ENCODE measurements at places on chromosomes 7 and 10.

DNA sequence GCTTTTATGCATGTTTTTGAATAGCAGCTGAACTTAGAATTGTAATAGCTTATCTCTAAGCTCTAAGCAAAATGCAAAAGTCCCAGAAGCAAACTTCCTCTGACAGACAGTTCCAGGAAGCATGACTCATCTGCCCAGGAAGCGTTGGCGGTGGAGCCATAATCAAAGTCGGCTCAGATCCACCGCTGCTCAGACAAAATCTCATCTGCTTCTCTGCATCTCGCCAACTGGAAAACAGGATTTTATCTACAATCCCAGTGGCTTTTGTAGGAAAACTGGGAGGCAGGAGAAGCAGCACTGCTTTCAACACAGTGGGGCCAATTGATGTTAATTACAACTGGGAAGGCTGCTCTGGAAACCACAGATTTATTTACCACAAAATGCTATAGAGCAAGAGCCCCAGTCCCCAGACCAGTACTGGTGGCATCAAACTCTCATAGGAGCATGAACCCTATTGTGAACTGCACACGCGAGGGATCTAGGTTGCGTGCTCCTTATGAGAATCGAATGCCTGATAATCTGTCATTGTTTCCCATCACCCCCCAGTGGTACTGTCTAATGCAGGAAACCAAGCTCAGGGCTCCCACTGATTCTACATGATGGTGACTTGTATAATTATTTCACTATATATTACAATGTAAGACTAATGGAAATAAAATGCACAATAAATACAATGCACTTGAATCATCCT is 99.9 kb downstream of the CUBN start:
- peak; percentile 75 for DNase-seq

DNA sequence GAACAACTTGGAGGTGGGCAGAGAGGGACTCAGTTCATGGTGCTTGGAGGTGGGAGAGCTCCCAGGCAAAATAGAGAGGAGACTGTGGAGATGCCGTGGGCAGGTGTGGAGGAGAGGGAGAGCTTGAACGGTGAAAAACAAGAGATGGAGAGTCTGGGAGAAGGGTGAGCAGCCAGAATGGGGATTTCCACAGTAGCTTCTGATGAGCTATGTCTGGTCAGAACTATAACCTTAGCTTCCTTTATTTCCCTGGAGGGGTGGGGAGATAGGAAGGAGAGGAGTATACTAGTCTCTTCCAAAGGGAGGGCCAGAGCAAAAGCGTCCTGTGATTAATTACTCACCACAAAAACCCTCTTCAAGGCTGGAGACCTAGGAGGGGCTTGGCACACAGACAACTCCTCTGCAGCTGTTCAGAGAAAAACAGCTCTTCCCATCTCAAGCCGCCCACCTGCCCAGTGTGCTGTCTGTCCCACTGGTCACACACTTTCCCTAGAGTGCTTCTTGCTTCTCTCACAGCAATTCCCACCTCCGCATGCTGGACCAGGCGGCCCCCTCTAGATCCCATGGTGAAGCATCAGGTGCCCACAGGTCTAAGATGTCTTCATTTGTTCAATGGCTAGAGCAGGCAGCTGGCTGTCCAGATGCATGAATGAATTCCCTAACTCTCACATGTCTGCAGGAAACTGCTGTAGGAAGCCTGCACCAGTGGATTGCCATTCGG is 41.9 kb downstream of the TAS2R41 start:
- no peak for DNase-seq

GRCh38 chr10:115335366-115335765 is 242.2 kb downstream of the ATRNL1 start:
- no peak for DNase-seq

- DNase-seq, result no peak
These were observed 61.0 kb downstream of the PLPP4 start for GRCh38 chr10:120517881-120518484.

DNA sequence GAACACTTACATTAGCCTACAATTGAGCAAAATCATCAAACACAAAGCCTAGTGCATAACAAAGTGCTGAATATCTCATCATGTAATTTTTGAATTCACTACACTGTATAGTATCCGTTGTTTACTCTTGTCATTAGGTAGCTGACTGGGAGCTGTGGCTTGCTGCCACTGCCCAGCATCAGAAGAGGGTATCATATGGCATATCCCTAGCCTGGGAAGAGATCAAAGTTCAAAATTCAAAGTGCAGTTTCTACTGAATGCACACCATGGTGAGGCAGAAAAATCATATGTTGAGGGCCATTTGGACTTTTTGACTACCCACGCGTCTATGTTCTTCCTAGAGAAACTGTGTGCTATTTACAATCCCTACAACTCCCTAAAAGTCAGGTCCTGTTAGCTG is 7.5 kb upstream of the ZC3HAV1 start:
- no peak for DNase-seq

DNA sequence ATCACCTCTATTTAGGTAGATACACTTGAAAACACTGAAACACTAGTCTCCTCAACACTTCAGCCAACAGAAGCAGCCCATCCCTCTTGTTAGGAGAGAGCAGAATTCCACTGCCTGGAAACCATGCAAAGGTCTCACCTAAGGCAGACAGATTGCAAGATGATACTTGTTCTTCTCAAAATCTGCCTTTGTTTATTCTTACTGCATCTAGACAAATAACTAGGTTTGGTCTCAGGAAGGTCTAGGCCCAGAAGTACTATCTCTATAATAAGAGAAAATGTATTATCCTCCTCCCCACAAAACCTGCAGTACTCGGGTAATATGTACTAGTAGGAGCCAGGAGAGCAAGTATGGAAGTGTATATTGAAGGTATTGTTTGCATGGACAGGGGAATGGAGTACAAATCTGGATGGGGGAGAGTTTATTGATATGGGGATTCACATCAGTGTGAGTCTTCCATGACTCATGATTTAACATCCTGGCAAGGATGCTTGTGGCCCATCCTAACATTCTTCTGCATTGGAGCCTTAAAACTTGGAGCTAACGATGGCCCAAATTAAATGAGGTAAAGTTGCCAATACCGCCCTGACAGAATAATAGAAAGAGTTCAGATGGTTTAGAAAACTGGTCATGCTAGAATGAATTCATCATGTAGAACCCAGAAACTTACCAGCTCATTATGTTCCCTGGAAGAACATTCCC is 109.2 kb downstream of the EPC1 start:
- no peak for DNase-seq

GRCh38 chr7:47326220-47326619 is 255.7 kb downstream of the TNS3 start:
- DNase-seq, result no peak

- no peak for DNase-seq
These were observed 91.1 kb upstream of the PRSS58 start for GRCh38 chr7:142348921-142349405.

DNA sequence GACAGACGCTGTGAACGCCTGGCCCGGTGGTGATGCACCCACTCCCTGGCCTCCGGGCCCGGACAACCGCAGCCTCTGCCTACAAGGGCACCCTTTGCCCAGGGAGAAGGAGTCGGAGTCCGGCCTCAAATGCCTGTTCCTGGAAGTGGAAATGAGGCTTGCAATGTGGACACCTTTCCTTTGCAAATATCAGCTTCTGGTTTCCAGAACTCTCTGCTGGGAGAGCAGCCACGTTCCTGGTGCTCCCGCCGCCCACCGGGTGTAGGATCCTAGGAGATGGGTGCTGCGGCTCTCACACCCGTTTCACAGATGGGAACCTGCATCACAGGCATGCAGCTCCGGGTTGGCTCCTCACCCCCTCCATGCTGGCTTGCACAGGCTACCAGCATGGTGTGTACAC is 2.9 kb downstream of the FOXL3 start:
- DNase-seq, result no peak

GRCh38 chr10:48576501-48576900 is 28.4 kb downstream of the ARHGAP22 start:
- DNase-seq, result no peak

GRCh38 chr10:101297901-101298486 is 56.0 kb upstream of the BTRC start:
- DNase-seq, result peak; percentile 61

GRCh38 chr10:119807960-119808697 is 64.5 kb downstream of the MCMBP start:
- DNase-seq, result no peak

DNA sequence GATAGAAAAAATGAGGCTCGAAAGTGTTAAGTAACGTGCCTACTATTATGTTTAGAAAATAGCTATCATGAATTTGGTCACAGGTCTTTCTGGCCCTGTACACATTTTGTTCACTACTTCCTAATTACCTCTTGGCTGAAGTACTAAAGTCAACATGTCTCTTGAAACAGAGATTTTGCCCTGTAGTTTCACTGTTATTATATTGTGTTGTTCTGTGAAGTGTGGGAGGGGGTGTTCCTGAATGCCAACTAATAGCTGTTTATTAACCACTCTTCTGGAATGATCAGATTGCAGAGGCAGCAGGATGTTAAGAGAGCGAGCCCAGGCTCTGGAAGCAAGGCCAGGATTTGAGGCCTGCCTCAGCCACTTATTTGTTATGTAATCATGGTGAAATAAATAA is 72.1 kb downstream of the RNF133 start:
- DNase-seq, result no peak

GRCh38 chr10:125533866-125534265 is 149.1 kb downstream of the TEX36 start:
- no peak for DNase-seq

DNA sequence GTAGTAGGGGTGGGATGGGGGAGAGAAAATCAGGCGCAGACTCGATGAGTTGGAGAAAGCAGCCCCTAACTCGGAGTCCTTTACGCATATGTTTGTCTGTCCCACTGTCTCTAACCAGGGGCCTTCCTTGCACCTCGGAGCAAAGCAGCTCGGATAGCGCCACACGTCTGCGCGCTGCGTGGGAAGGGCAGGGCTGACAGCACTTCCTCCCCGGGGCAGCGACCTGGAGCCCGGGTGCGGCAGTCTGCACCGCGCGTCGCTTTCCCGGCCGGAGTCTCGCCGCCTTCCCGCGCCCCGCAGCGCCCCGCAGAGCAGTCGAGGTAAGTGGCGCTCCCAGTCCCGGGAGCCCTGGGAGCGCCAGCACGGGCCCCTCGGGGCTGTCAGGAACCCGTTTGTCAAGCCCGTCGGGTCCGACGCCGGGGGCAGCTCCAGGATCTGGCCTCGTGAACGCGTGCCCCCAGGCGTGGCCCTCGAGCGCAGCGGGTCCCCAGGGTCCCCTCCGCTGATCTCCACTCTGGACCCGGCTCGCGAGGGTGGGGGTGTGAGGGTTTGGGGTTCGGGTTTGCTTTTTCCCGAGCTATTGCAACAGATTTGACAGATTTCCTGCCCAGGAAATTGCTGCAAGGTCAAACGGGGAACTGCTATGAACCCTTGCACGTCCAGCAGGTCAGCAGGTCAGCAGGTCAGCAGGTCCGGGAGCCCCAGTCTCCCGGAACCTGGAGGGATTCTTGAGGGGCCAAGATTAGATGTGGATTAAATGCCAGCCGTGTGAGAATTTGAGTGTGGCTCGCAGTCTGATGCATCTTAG is 597 bp downstream of the APBB1IP start:
- peak; percentile 55 for DNase-seq

DNA sequence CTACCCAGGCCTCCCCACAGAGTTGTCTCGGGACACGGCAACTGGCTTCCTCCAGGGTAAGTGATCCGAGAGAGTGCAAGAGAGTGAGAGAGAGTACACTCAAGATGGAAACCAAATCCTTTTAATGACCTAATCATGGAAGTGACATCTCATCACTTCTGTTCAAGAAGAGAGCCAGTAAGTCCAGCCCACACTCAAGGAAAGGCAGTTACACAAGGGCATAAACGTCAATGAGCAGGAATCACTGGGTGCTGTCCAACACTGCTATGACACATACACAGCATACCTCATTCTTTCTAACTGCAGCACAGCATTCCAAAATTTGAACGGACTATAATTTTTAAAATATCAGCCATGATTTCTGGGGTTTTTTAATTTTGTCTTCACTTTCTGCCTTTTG is 29.3 kb upstream of the OSBPL3 start:
- DNase-seq, result no peak

GRCh38 chr7:20697351-20697750 is 81.9 kb downstream of the ABCB5 start:
- DNase-seq, result no peak

DNA sequence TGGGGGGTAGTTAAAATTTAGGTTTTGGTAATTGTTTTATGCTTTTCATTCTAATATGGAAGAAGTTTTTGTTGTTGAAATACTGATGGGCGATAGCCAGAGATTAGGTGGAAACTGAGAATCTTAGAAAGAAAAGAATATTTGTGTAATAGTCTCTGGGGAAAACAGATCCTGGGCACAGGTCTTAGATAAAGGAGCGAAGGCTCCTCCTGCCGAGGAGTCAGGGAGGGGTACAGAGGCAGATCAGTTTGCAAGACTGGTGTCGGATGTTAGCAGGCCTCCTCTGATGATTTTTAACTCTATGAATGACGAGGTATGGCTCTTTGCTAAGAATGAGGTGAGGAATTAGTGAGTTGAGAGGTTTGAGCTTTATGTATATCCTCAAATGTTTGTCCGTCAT is 339.7 kb downstream of the HGF start:
- no peak for DNase-seq

GRCh38 chr10:117470733-117471132 is 71.8 kb upstream of the EMX2 start:
- DNase-seq, result no peak

DNA sequence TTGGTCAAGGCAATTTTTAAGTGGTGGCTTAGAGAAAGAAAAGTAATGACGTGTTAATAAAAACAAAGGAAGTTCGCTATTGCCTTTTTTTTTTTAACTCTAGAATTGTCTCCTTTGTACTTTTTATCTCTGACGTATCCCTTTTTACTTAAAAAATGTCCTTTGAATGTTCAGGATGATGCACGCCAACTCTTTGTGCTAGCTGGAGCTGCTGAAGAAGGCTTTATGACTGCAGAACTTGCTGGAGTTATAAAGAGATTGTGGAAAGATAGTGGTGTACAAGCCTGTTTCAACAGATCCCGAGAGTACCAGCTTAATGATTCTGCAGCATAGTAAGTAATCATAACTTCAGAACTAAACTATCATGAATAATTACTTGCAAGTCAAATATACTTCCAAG is 64.4 kb downstream of the GNAI1 start:
- DNase-seq, result no peak

- no peak for DNase-seq
These were observed 201.4 kb downstream of the PTEN start for GRCh38 chr10:88064608-88065382.

- DNase-seq, result no peak
These were observed 40.4 kb downstream of the SCIN start for GRCh38 chr7:12610899-12611298.

DNA sequence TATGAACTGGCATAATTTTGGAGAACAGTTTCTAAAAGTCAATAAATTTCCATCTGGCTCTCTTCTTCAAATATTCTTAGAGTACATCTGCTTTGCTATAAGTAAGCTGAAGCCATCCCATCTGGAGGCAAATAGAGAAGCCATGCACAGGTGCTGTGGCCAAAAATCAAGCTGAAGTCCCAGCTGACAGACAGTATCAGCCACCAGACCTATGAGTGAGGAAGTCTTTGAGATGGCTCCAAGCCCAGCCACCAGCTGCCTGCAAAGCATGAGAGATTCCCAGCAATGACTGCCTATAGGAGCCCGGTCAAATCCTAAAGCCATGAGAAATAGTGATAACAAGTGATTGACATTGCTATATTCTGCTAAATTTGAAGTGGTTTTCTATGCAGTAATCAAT is 21.7 kb upstream of the PRSS58 start:
- no peak for DNase-seq
